T-helper 9 cell (primary cell): ENCODE measurements at places on chromosomes 1 and 21.

DNA sequence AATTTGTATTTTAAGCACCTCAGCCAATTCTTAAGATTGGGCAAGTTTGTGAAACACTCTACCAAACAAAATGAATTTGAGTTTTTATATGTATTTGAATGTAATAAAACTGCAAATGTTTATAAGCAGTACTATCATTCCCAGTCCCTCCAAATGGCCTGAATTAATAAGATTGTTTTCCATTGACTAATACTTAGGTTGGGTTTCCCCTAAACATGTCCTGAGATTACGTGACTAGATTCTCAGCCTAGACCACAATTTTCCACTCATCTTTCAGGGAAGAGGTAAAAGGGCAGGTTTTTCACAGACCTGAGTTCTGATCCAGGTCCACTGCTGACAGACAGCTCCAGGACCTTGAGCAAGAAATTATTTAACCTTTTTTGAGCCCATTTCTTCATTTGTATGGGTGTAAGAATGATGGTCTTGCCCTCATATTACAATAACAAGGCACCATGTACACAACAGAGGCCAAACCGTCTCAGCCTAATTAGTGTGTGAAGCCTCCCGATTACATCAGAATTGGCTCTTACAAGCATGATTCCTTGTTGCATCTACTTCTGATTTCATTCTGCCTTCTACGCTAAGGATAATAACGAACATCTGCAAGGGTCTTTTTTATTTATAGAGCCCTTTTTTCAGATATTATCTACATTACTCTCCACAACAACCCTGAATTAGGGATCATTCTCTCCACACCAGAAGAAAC lies 51.2 kb downstream of the BEND5 start:
- no peak for DNase-seq

- DNase-seq = no peak
Measured at GRCh38 chr1:232585486-232585885, 44.4 kb downstream of the SIPA1L2 start.

- DNase-seq = no peak
Measured at GRCh38 chr1:93625582-93626327, 55.9 kb downstream of the BCAR3 start.

GRCh38 chr1:233543338-233544255 lies 70.3 kb upstream of the KCNK1 start:
- DNase-seq = no peak

DNA sequence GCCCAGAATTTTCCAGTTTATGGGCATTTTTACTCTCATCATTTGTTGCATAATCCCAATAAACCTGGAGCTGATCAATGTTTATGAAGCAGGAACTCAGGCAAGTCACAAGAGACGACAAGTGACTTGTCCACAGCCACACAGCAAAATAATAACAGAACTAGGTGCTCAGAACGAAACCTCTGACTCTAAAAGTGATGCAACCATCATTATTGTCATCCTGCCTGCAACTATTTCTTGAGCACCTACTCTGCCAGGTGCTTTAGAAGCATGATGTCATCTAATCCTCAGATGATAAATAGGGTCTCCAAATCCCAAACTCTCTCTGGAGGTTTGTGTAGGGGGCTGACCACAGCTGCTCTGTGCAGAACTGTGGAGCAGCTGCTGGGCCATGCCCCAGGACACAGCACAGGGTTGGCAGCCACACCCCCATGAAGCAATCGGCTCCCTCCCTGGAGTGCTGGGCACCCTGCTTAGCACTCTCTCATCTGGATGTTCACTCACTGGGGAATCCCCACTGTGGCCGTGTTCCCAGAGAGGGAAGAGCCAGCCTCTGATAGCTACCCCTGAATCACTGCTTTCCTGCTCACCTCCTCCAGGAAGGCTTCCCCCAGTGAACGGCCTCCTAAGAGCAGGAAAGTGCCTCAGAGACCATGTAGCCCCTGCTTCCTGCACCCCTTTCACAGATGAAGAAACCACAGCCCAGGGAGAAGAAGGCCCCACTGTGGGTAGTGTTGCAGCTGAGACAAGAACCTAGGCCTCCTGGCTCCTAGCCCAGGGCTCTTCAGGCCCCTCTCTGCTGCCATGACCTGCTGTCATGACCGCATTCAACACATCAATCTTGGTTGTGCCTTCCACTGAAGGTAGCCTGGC lies 2.1 kb downstream of the TTC22 start:
- DNase-seq = no peak

DNA sequence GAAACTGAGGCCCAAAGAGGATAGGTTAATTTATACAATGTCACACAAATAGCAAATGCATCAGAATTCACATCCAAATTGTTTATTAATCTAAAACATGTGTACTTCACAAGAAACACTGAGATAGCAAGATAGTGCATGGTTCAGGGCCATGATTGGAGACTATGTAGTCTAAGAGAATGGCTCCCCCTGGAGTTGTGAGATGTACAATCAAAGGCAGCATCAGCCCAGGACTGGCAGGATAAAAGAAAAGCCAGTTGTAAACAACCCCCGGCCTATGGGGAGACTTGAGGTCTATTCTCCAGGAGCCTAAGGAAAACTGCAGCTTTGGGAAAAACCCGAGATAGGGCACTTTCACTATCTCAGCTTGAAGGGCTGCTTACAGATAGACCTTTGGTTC lies 511.0 kb downstream of the OMA1 start:
- DNase-seq = no peak

GRCh38 chr1:67560580-67561255 lies 124.3 kb upstream of the GADD45A start:
- no peak for DNase-seq

GRCh38 chr1:53365437-53366063 lies 37.7 kb upstream of the LRP8 start:
- DNase-seq = no peak

DNA sequence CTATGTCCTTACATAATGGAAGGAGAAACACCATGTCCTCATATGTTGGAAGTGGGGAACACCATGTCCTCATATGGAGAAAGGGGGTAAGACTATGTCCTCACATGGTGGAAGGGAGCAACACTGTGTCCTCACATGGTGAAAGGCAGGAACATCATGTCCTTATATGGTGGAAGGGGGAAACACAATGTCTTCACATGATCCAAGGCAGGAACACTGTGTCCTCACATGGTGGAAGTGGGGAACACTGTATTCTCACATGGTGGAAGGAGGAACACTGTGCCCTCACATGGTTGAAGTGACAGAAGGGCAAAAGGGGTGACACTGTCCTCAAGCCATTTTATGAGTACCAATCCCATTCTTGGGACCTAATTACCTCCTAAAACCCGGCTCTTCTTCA lies 146.3 kb upstream of the ETV3 start:
- no peak for DNase-seq

- DNase-seq = no peak
Measured at GRCh38 chr1:30955448-30956015, 47.0 kb upstream of the SDC3 start.

GRCh38 chr21:29166853-29167252 lies 36.4 kb downstream of the MAP3K7CL start:
- no peak for DNase-seq

- no peak for DNase-seq
Measured at GRCh38 chr1:245933431-245934045, 573.5 kb downstream of the SMYD3 start.

- no peak for DNase-seq
Measured at GRCh38 chr1:149849947-149850360, 49.4 kb upstream of the BOLA1 start.

DNA sequence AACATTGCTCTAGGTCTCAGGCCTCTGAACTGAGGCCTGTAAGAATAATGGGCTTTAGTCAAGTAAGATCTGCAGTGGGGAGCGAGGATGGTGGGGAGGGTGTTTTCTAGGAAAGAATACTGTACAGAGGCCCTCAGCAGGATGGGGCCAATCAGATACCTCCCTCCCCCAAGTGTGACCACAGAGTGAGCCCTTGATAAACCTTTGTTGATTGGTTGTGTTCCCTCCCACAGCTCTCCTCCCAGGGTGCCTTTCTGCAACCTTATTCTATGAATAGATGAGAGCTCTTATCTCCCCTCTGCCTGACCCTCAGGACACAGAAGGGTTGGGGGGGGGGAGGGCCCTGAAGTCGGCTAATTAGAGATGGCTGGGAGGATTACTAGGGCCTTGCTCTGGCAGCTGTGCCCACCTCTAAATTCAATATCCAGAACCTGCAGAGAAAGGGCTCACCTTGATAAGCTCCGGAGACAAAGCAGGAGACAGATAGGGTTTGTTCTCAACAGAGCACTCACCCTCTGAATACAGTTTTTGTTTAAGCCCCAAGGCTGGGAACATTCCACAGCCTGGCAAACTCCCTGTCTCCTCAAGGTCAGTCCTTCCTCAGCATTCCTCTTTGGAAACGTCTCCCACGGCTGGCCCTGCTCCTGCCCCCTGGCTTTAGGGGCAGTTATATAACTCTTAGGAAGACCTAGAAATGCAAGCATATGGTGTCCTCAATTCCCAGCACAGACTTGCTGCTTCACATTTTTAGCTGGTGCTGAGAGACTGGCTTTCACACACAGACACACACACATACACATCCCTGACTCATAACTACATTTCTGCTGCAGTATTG lies 42.9 kb downstream of the ATP1A1 start:
- no peak for DNase-seq

DNA sequence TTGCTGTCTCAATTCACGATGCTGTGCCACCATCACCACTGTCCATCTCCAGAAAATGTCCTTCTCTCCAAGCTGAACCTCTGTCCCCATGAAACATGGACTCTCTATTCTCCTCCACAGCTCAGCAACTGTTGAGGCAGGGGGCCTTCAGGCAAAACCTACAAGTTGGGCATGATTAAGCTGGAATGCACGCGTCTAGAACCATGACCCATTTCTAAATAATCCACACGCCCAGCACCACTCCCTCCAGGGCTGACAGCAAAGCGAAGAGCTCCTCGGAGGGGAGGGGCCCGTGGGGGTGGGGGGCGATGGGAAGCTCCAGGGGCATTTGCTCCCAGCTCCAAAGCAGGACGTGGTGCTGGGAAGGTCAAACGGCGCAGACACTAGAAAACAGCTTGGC lies 3.3 kb upstream of the HES5 start:
- DNase-seq = no peak

DNA sequence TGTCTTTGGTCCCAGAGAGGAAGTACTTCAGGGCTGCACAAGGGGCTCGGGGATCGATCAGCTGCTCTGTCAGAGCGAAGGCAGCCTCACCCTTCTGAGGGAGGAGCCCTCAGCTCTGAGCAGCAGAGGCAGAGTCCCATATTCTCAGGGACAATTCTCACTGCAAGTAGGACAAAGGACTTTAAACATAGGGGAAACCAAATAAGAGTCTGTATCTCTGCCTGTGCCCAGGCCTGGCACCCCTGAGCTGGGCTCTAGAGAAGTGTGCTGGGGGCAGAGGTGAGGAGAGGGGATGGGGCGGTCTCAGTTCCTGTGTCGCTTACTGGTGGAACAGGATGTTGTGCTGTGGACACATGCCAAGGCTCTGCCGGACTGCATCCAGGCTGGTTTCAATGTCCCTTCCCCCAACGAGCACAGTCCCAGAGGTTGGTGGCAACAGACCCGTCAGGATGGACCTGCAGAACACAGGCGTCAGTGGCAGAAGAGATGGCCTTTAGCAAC lies 76.6 kb downstream of the ABCA4 start:
- DNase-seq = no peak

DNA sequence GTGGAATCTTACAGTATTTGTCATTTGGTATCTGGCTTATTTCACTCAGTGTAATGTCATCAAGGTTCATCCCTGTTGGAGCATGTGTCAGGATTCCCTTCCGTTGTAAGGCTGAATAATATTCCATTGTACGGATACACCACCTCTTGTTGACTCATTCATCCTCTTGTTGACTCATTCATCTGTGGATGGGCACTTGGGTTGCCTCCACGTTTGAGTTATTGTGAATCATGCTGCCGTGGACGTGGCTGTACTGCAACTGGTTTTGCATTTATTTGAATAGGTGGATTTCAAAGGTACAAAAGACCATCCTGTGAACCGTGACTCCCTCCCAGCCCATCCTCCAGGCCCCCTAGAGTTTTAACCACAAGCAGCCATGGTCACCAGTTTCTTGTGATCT lies 11.9 kb upstream of the TCP10L start:
- DNase-seq = no peak

DNA sequence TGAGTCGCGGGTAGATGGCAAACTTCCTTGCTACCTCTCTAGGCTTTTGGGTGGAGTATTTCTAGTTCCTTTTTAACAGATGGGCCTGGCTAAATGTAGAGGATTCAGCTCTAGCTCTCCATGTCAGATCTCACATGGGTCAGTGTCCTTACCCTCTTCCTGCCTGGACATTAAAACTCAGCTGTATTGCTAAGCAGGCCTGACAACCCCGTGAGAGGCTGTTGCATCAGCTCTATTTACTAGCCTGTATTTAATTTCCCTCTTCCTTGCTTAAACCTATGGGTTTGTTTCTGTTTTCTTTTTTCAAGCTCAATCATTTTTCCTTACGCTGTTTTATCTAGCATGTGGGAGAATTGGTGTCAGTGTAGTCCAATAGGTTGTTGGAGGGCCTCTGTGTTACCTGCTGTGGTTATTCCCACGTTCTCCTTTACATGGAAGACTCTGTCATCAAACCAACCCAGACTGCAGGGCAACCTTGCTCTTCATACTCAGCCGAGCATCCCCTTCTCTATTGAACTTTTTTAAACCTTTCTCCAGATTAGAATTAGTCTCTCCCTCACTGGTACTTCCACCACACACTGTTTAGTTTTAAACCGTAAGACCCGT lies 79.5 kb upstream of the BACH1 start:
- DNase-seq = no peak

DNA sequence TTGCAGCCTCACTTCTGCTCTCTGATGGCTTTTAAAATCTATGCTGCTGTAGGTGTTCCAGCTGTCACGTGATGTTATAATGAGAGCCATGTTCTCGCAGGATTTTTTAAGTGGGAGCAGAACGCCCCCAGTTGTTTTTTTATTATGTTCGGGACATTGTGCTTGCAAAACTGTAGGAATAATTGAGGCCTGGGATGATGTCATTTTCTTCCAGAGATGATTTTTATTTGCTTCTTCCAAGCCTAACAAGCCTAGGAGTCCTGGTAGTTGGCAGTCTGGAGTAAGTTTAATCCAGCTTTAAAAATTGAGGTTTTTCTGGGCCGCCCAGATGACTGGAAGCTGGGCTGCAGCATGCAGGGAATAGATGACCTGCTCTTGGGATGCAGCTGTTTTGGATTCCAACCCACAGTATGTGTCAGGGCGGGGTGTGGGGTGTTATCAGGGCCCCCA lies 34.6 kb upstream of the CHIT1 start:
- DNase-seq = no peak

GRCh38 chr1:51328926-51329325 lies 1.4 kb downstream of the TTC39A start:
- DNase-seq = no peak

DNA sequence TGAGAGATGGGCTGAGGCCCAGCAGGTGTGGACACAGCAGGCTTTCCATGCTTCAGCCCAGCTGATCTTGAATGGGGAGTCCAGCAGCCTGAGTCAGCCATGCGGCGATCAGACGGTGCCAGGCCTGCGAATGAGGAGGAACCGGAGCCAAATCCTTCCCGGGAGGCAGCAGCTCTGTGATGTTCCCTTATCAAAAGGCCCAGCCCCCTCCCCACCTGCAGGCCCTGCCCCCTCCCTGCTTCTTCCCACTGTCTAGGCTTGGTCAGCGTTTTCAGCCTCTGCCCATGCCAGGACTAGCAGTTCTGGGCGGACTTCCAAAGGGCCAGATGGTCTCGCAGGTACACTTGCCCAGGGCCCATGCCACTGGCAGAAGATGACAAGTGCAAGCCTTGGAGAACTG lies 253.8 kb downstream of the KAZN start:
- DNase-seq = no peak
